Activated T-cell treated with anti-CD3 and anti-CD28 coated beads for 1 hour (primary cell): ENCODE measurements at places on chromosomes 7 and 10.

DNA sequence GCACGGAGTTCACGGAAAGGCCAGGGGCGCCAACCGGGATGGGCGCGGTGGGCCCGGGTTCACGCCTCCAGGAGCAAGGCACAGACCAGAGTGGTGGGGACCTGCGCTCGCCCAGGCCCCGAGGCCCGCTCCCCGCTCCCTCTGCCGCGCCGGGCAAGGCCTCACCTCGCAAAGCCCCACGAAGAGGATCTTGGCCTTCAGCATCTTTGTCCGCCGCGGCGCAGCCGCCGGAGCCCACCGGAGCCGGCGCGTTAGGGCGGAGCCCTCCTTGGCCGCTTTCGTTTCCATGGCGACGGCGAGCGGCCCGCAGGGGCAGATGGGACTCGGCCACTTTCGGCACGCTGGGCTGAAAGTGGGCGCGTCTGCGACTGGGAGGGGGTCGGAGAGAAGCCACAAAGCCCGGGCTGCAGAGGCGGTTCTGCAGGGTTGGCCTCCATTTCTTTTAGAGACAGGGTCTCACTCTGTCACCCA is 944.4 kb upstream of the ZNF722 start:
- no peak for DNase-seq

DNA sequence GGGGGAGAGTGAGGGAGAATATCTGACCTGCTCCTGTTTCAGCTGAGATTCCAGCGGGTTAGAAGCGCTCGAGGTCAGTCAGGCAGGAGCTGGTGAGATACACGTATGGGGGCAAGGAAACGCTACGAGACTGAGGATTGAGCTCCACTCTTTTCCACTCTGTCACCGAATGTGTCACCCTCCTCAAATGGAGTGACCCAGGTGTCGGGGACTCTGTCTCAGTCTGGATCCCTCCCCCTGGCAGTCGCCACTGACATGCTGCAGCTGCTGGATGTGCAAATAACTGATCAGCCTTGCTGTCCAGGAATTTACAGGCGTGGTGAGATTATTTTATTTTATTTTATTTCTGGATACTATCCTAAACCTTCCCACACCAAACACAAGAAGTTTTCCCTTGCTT is 100.9 kb upstream of the DPP6 start:
- DNase-seq = no peak

DNA sequence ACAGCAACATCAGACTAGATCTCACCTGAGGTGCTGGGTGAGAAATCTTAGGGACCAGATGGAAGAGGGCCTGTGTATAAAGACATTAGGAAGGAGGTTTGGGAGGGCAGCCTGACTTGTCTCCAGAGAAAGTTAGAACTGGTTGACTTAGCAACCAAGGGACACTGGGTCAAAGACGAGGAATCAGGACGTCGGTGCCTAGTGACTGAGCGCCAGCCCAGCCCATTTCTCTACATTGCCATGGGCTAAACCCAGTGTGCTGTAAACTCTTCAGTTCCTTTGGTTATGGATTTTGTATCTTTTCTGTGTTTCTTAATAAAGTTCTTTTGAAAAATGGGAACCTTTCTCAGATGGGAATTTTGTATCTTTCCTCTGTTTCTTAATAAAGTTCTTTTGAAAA is 12.3 kb downstream of the TRIM56 start:
- no peak for DNase-seq

DNA sequence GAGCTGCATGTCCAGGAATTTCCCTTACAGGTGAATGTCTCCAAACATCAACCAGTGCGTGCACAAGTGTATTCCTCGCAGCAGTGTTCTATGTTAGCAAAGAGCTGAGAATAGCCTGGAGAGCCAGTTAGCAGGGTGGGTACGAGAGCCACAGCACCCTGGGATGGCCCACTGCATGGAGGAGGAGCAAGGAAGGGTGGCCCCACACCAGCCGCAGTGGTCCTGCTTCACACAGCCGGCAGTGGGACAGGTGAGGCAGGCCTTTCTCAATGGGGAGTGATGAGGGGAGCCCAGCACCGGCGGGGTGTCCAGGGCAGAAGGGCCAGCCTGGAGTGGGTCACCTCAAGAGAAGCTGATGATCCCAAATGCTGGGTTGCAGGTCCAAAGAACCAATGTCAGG is 240.7 kb downstream of the TCERG1L start:
- no peak for DNase-seq

DNA sequence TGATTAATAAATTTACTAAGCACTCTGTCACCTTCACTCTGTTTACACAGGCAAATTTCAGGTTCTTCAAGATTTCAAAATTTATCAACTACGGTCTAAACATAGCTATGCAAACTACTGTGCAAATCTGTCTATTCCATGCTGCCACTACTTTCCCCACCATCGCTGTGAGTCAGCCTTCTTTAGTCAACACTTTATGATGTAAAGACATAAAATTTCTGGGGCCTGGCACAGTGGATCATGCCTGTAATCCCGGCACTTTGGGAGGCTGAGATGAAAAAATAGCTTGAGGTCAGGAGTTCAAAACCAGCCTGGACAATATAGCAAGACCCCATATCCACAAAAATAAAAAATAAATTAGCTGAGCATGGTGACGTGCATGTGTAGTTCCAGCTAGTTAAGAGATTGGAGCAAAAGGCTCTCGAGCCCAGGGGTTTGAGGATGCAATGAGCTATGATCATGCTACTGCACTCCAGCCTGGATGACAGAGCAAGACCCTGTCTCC is 42.6 kb downstream of the CNOT4 start:
- no peak for DNase-seq

DNA sequence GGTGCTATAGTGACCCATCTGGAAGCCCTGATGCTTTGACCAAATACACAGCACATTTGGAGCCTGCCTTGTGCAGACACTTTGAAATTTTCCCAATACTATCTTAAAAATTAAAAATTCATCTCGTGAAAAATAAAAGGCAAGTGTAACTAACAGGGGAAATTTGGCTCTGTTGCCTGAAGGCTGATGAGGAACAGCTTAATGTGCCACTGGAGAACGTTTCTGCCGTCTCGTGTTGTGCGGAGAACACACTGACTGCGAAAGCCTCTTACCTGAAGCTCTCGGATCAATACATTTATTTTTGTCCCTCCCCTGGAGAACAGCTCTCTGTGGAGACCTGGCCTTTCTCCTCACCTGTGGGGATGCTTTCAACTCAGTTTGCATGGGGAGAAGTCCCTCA is 77.2 kb upstream of the CHST15 start:
- DNase-seq = no peak

- DNase-seq = no peak
Measured at GRCh38 chr10:61798713-61799112, 102.8 kb upstream of the ARID5B start.

DNA sequence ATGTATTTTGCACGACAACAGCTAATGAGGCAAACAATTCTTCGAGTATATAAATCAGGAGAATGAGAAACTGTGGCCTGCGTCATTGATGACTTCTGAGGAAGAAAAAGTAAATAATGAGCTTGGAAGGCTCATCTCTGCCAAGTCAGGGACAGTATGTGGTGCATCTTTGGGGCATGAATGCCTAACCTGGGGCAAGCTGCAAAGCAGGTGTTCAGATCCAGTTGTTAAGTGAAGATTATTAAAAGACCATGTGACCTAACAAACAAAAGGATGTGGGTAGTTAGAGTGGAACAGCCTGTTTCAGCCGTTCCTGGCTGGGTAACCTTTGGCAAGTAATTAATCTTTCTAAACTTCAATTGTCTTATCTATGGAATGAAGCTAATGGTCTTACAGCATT is 93.0 kb downstream of the LYZL2 start:
- DNase-seq = no peak

- DNase-seq = no peak
Measured at GRCh38 chr7:26681819-26682418, 182.5 kb downstream of the SKAP2 start.

- DNase-seq = no peak
Measured at GRCh38 chr7:70072220-70072619, 473.9 kb downstream of the AUTS2 start.
